ENCODE measurements at places on chromosomes 4 and X.

DNA sequence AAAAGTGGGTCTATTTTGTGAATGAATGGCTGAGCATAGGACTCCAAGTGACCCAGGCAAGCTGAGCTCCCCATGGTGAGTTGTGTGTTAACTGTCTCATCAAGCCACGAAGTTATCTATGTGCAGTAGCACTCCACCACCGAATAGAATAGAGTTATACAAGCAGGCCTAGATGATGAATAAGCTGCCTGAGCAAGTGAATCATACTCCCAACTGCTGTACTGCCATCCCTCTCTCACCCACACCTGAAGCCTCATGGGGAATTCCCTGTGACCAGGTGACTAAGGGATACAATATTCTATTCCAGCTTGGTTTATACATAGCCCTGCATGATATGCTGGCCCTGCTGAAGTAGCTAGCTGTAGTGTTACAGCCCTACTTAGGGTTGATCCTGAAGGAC lies 38.7 kb downstream of the KDM5C start:
- peak; percentile 10 for DNase-seq

DNA sequence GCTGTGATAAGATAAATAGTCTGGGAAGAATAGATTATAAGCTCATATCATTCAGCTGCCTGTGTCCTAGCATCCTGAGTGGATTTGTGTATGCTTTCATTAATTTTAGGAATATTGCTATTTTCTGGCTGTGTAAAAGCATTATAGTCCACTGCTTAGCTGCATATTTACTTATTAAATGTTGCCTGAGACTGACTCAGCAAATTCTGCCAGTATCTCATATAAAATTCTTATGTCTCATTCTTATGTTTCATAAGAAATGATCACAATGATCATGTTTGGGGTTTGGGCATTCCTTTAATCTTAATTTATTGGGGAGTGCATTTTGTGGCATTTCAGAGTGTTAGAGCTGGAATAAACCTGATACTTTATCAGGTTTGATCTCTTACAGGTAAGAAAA lies 34.9 kb downstream of the RASSF6 start:
- DNase-seq: no peak

GRCh38 chr4:38805530-38806145 lies 1.0 kb upstream of the TLR1 start:
- peak; percentile 50 for DNase-seq

- DNase-seq: peak; percentile 70
Measured at GRCh38 chr4:1347410-1347864, 429 bp downstream of the UVSSA start.

DNA sequence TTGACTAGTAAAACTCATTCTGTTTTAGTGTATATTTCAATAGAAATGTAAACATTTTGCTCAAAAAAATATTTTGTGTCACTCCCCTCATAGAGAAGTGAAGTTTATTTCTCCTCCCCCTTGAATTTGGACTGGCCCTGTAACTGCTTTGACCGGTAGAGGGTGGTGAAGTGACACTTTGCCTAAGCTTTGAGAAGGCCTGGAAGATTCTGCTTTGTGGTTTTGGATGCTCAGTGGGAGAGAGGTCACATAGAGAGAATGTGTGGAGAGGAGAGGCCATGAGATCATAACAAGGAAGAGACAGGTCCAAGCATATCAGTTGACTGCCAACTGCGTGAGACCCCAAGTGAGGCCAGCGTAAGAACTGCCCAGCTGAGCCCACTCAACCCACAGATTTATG lies 19.1 kb upstream of the ARX start:
- no peak for DNase-seq

Data from activated CD4-positive, alpha-beta T cell treated with anti-CD3 and anti-CD28 coated beads, Interleukin-2, Interleukin-6, amounts not matched to agents 100 ng/mL and 50 ng/mL, durations not matched to agents 16 hours and 8 hours (primary cell).